ENCODE measurements at places on chromosomes 4 and X. TPM values are rescaled to one million over a fixed set of nuclear protein-coding genes. Genes with fewer than 3 reads are reported as not detected.

Gene GLRB
- 5.2 TPM for total RNA-seq

Gene ARSD
- 38.7 TPM for total RNA-seq

Gene MAGEC1
- total RNA-seq = not detected

- H3K4me3 ChIP-seq = no peak overlapping the region
- peaks cover 21% of the 10 kb centered on the region for H3K4me1 ChIP-seq
- no peak overlapping the region for H3K27ac ChIP-seq
These were observed 10.0 kb upstream of the HAND2 start for GRCh38 chr4:173539986-173540385.

DNA sequence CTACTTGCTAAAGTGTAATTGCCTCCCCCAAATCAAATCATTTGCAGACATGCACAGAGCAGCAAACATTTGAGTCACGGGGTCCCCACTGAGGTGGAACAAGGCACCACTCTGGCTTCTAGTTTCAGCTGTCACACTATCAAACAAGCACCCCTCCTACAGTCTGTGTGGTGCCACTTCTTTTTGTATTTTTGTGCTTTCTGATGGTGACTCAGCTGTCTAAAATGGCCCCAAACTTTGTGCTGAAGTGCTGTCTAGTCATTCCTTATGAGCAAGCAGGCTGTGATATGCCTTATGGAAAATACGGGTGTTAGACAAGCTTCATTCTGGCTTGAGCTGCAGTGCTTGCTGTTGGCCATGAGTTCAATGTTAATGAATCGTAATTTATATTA lies 15.4 kb downstream of the IGFBP7 start:
- H3K27me3 ChIP-seq = no peaks in the 10 kb centered on the region
- no peak for DNase-seq
- no peaks in the 10 kb centered on the region for H3K36me3 ChIP-seq
- H3K27ac ChIP-seq = no peak overlapping the region
- H3K4me1 ChIP-seq = peaks cover 45% of the 10 kb centered on the region

Gene CENPI
- total RNA-seq = 5.5 TPM

DNA sequence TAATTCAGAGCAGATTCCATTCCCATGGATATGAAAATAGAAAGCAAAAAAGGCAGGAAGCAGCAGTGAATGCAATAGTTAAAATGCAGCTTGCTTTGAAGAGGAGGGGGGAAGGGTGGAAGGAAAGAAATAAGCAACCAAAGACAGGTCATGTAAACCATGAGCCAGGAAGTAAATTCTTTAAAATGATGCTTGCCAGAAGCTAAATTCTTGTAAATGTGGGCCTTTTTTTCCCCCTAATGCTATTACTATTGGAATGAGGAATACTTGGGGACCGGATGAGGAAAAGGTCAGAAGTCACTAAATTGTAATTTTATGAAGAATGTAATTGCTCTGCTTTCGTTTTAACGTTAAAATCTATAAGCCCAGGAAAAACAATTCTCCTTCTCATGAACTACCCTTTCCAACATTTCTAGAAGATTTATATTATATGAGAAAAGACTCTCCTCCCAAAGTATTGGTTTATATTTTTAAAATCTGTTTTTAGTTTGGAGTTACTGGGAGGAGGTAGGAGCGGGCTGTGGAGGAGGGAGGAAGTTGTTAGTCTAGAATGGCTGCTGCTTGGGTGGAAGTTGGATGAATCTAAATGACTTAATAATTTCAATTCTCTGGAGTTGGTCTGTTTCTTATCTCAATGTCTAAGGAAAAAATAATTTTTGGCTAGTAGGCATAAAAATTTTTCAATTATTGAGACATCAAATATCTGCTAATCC lies 77.6 kb upstream of the PCDH18 start:
- peak overlapping the region; percentile 62 for H3K27ac ChIP-seq
- no peaks in the 10 kb centered on the region for H3K27me3 ChIP-seq
- H3K4me1 ChIP-seq = peaks cover 25% of the 10 kb centered on the region
- no peak for DNase-seq
- H3K36me3 ChIP-seq = peaks cover 3% of the 10 kb centered on the region
- peak overlapping the region; percentile 38 for H3K4me3 ChIP-seq

- H3K27me3 ChIP-seq = no peaks in the 10 kb centered on the region
- peaks cover 11% of the 10 kb centered on the region for H3K4me1 ChIP-seq
- no peak overlapping the region for H3K27ac ChIP-seq
- DNase-seq = no peak
- no peak overlapping the region for H3K4me3 ChIP-seq
These were observed 54.3 kb downstream of the ADGRL3 start for GRCh38 chr4:61254406-61254805.

Gene PPP1R2C
- total RNA-seq = not detected

Gene RHOXF2
- not detected for total RNA-seq

- H3K36me3 ChIP-seq = no peaks in the 10 kb centered on the region
- H3K4me1 ChIP-seq = no peaks in the 10 kb centered on the region
- H3K4me3 ChIP-seq = no peak overlapping the region
- H3K27me3 ChIP-seq = no peaks in the 10 kb centered on the region
These were observed 59.0 kb upstream of the FGFBP2 start for GRCh38 chr4:16021804-16022560.

Gene RTL3
- not detected for total RNA-seq

- DNase-seq = no peak
- H3K27me3 ChIP-seq = no peaks in the 10 kb centered on the region
- H3K27ac ChIP-seq = peak overlapping the region; percentile 93
- no peaks in the 10 kb centered on the region for H3K4me1 ChIP-seq
These were observed 1.2 kb downstream of the AKAP17A start for GRCh38 chrX:1592470-1593142.

DNA sequence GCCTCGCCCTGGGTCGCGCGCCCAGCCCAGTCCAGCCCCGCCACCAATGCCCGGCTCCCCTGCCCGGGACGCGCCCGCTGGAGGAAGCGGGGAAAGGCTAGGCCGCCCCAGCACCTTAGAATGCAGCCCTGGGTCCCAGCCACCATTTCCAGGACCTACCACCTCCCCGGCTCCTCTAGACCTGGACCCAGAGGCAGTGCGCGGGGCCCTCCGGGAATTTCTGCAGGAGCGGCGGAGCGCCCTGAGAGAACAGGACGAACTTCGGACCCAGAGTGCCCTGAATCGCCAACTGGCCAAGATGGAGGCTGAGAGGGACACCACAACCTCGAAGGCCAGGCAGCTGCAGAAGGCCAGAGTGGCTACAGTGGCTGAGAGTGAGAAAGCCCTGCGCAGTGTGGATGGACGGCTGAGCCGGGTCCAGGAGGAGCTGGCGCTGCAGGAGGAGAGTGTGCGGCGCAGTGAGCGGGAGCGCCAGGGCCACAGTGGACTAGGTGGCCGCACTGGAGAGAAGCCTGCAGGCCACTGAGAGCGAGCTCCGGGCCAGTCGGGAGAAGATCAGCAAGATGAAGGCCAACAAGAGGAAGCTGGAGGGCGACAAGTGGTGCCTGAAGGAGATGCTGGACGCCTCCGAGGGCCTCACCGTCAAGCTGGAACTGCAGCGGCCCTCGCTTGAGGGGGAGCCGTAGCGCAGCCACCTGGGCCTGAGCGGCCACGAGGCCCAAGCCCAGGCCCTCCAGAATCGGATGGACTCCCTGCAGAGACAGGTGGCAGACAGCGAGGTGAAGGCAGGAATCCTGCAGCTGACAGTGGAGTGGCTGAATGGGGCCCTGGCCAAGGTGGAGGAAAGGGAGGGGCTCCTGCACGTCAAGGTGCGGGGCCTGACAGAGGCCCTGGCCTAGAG lies 15.5 kb downstream of the SMIM10L2A start:
- no peak for DNase-seq
- H3K4me3 ChIP-seq = no peak overlapping the region
- H3K36me3 ChIP-seq = no peaks in the 10 kb centered on the region
- no peaks in the 10 kb centered on the region for H3K4me1 ChIP-seq

DNA sequence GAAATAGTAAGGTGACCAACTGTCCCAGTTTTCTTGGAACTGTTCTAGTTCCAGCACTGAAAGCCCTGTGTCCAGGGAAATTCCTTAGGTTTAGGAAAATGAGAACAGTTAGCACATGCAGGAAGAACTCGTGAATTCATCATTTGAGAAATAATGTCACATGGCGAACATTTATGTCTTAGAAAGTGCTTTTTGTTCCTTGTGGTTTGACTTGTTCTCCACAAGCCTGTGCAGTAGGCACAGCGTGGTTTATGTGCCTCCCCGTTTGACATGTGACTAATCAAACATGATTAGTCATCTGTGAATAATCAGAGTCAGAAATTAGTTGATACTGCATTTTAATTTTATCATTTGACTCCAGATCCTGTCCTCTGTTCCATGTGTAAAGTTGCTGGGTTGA lies 556.0 kb upstream of the CPEB2 start:
- H3K27ac ChIP-seq = no peak overlapping the region
- no peaks in the 10 kb centered on the region for H3K36me3 ChIP-seq
- H3K4me1 ChIP-seq = no peaks in the 10 kb centered on the region
- no peak for DNase-seq
- no peak overlapping the region for H3K4me3 ChIP-seq

GRCh38 chrX:41036668-41037326 lies 48.4 kb upstream of the USP9X start:
- no peak overlapping the region for H3K4me3 ChIP-seq
- no peaks in the 10 kb centered on the region for H3K4me1 ChIP-seq
- no peaks in the 10 kb centered on the region for H3K27me3 ChIP-seq
- H3K27ac ChIP-seq = no peak overlapping the region
- H3K36me3 ChIP-seq = no peaks in the 10 kb centered on the region
- DNase-seq = no peak

Gene ANOS1
- total RNA-seq = 14.3 TPM

- H3K4me3 ChIP-seq = no peak overlapping the region
- H3K27me3 ChIP-seq = peaks cover 3% of the 10 kb centered on the region
- no peak for DNase-seq
These were observed 722.6 kb downstream of the ADGRL3 start for GRCh38 chr4:61922766-61923165.

- no peaks in the 10 kb centered on the region for H3K36me3 ChIP-seq
- H3K4me1 ChIP-seq = no peaks in the 10 kb centered on the region
- H3K27ac ChIP-seq = no peak overlapping the region
- no peak overlapping the region for H3K4me3 ChIP-seq
These were observed 463.9 kb upstream of the PCDH7 start for GRCh38 chr4:30256116-30256832.

- H3K4me3 ChIP-seq = no peak overlapping the region
- DNase-seq = no peak
- no peaks in the 10 kb centered on the region for H3K27me3 ChIP-seq
These were observed 246.9 kb downstream of the PTTG2 start for GRCh38 chr4:38207110-38207457.

DNA sequence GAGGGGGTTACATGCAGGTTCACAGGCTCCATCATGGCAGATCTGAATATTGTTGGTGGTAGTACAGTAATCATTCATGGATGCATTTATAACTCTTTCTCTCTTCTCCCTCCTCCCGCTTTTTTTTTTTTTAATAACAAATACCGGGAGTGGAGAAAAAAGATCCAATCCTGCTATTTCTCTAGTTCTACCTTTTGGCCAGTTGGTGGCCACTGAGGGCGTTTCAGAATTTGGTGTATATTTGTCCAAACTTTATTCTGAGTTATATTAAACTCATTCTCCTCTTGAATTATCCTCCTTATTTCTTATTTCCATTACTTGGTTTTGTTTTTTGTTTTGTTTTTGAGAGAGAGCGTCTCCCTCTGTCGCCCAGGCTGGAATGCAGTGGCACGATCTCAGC lies 74.8 kb downstream of the HMGB2 start:
- H3K4me3 ChIP-seq = no peak overlapping the region
- peaks cover 11% of the 10 kb centered on the region for H3K36me3 ChIP-seq
- no peak for DNase-seq
- no peaks in the 10 kb centered on the region for H3K27me3 ChIP-seq
- no peak overlapping the region for H3K27ac ChIP-seq

- H3K4me3 ChIP-seq = no peak overlapping the region
- H3K27me3 ChIP-seq = no peaks in the 10 kb centered on the region
- H3K4me1 ChIP-seq = peaks cover 10% of the 10 kb centered on the region
- H3K27ac ChIP-seq = no peak overlapping the region
- H3K36me3 ChIP-seq = no peaks in the 10 kb centered on the region
These were observed 264.5 kb upstream of the ANKRD50 start for GRCh38 chr4:124977045-124977444.

DNA sequence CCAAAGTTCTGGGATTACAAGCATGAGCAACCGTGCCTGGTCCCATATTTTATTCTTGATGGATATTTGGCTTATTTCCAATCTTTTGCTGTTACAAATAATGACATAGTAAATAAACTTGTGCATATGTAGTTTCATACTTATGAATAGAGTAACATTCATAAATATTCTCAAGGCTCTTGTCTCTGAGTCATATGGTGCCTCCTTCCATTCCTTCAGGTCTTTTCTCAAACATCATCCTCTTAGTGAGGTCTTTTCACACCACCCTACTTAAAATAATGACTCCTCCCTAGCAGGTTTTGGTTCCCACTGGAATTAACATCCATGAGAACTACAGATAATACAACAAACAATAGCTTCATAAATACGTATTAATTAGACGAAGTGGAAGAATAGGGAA lies 416.6 kb downstream of the IQCM start:
- H3K27me3 ChIP-seq = no peaks in the 10 kb centered on the region
- H3K4me3 ChIP-seq = no peak overlapping the region
- no peaks in the 10 kb centered on the region for H3K4me1 ChIP-seq
- no peak for DNase-seq

GRCh38 chr4:40550948-40551462 lies 78.7 kb downstream of the RBM47 start:
- no peaks in the 10 kb centered on the region for H3K36me3 ChIP-seq
- H3K4me1 ChIP-seq = peaks cover 22% of the 10 kb centered on the region
- peak overlapping the region; percentile 72 for H3K4me3 ChIP-seq
- DNase-seq = no peak
- no peaks in the 10 kb centered on the region for H3K27me3 ChIP-seq
- H3K27ac ChIP-seq = peak overlapping the region; percentile 89

- peaks cover 3% of the 10 kb centered on the region for H3K36me3 ChIP-seq
- no peak for DNase-seq
These were observed 135.3 kb upstream of the MID1 start for GRCh38 chrX:10755439-10756334.

Gene CACNA1F
- total RNA-seq = 0.48 TPM

- H3K27me3 ChIP-seq = no peaks in the 10 kb centered on the region
- H3K27ac ChIP-seq = no peak overlapping the region
- DNase-seq = no peak
- peaks cover 9% of the 10 kb centered on the region for H3K36me3 ChIP-seq
- no peak overlapping the region for H3K4me3 ChIP-seq
These were observed 15.2 kb downstream of the BLTP1 start for GRCh38 chr4:122167369-122167768.

- H3K4me3 ChIP-seq = no peak overlapping the region
- H3K27me3 ChIP-seq = no peaks in the 10 kb centered on the region
- H3K4me1 ChIP-seq = peaks cover 13% of the 10 kb centered on the region
- DNase-seq = no peak
- H3K27ac ChIP-seq = no peak overlapping the region
These were observed 11.6 kb downstream of the SMIM20 start for GRCh38 chr4:25925486-25926201.

Gene GPC3
- 628 TPM for total RNA-seq

Gene PNMA6A
- 5.4 TPM for total RNA-seq

- H3K27ac ChIP-seq = no peak overlapping the region
- no peak overlapping the region for H3K4me3 ChIP-seq
These were observed 166.1 kb upstream of the KLF8 start for GRCh38 chrX:56066016-56066415.

DNA sequence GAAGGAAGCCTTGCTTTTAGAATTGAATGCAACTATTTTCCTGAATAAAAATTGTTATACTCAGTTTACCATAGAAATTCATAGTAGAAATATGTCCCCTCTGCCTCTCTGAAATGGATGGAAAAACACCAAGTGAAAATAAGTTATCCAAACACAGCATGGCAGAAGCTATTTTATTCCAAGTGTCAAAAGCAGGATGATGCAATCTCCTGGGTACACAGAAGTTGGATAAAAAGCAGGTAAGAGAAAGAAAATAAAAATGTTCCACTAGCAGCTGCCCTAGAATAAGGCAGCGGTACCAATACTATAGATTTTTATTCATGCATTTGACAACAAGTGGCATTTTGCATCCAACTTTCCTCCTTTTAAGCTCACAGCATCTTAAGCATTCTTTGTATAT lies 89.0 kb upstream of the TENT5D start:
- no peaks in the 10 kb centered on the region for H3K36me3 ChIP-seq
- no peaks in the 10 kb centered on the region for H3K27me3 ChIP-seq
- H3K4me3 ChIP-seq = no peak overlapping the region

Measured in type B pancreatic cell (in vitro differentiated cells).